ENCODE measurements at places on chromosomes 12 and 14. TPM values are rescaled to one million over a fixed set of nuclear protein-coding genes. Genes with fewer than 3 reads are reported as not detected.

GRCh38 chr14:24289649-24290280 lies 9.8 kb downstream of the DHRS1 start:
- DNase-seq, result no peak

Gene KCNA5
- polyA plus RNA-seq, result not detected

Gene GPRC5A
- polyA plus RNA-seq, result not detected

- DNase-seq, result no peak
Observed at GRCh38 chr14:76918782-76919394, 92.7 kb downstream of the LRRC74A start.

Gene CRACR2A
- polyA plus RNA-seq, result 17.2 TPM

GRCh38 chr12:102896067-102896466 lies 21.0 kb downstream of the PAH start:
- no peak for DNase-seq

DNA sequence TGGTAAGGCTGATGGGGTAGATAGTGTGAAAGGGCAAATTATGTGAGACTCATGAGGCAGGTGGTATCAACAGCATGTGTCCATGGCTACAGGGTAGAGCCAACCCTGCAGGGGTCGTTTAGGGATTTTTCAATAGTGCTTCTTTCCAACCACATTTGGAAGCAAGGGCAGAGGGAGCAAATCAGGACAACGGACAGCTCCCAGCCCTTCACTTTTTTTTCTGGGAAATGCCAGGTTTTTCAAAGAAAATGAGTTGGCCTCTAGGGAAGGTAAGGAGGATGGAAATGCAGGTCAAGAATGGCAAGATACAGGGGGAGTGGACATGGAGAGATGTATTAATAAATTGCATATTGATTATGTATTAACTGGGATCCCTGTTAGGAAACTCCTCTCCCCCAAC lies 4.9 kb upstream of the CMA1 start:
- no peak for DNase-seq

GRCh38 chr14:36672095-36672494 lies 10.4 kb downstream of the PAX9 start:
- no peak for DNase-seq

Gene MAP1LC3B2
- polyA plus RNA-seq, result 5.4 TPM

- DNase-seq, result no peak
Observed at GRCh38 chr12:19234171-19234704, 104.7 kb downstream of the PLEKHA5 start.

Gene TEAD4
- not detected for polyA plus RNA-seq

DNA sequence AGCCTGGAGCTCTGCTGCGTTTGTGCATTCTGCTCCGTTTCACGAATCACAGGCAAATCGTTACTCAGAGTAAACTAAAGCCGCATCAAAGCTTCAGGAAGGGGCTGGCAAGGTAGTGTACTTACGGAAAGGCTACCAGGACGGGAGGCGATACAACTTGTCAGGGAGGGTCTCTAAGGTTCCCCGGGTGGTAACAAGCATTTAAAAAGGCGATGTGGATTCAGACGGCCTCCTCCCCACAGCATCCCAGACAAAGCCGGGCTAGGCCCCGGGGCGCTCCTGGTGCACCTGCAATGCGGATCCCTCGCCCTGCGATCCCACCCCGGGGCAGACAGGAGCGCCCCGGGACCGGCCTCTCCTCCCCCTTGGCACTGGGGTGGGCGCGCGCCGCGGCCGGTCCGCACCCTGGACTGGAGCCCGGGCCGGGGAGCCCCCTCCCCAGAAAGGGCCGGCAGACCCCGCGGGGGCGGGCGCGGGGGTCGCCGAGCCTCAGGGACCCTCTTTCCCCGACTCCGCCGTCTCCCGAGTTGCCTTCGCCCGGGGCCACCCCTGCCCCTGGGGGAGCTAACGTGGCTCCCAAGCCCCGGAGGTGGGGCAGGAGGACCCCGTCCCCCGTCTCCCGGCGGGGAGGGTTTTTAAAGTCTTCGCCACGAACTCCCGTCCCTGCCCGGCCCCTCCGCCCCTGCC lies 718 bp downstream of the CCDC92 start:
- DNase-seq, result peak; percentile 72

DNA sequence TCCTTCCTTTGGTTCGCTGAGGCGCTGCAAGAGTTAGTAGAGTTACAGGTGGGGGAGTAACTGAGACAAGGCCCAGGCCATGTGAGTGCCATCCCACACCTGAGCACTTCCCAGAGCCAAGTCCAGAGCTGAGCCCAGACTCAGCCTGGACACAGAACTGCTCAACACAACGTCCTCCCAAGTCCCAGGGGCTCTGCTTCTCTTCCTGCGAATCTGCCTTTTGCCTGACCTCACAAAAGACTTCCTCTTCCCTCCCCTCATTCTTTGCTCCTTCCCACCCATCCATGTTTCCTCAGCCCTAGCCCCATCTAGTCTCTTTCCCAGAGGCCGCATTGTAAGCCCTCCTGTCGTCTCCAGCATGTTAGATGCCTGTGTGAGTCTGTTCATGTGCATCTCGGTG lies 16.6 kb upstream of the MCRS1 start:
- no peak for DNase-seq

- no peak for DNase-seq
Observed at GRCh38 chr12:124952801-124953200, 36.1 kb downstream of the DHX37 start.

Gene TRPV4
- not detected for polyA plus RNA-seq

DNA sequence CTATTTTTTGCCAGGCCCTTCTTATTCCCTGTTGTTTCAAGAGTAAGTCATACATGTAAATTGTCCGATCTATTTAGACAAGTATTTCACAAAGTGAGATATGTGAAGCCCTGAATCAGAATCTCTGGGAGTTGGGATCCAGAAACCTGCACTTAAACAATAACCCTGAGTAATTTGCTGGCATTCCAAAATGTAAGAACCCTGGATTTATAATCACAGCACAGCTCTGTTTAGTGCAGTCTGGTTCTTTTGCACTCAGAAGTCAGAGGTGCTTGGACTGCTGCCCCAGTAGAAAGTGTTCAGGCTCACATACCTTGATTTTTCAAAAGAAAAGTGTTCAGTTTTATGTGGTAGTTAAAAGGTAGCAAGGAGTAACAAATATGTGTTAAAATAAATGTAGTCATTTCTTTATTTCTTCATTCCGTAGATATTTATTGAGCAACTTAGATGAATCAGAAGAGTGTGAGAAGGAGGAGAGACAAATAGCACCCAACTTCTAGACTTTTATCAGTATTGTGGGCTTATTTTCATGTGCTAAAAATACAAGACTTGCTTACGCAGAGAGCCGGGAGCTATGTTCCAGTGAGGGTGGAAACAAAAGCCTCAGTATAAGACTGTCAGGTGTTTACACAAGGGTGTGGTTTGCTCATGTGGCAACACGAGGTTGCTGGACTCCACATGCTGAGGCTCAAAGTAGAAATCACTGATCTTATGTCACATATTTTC lies 70.1 kb downstream of the SYNE2 start:
- peak; percentile 19 for DNase-seq

- no peak for DNase-seq
Observed at GRCh38 chr12:16524378-16524777, 81.6 kb downstream of the LMO3 start.

GRCh38 chr12:91432089-91432488 lies 249.5 kb upstream of the DCN start:
- no peak for DNase-seq

Gene LTB4R2
- 3.5 TPM for polyA plus RNA-seq

DNA sequence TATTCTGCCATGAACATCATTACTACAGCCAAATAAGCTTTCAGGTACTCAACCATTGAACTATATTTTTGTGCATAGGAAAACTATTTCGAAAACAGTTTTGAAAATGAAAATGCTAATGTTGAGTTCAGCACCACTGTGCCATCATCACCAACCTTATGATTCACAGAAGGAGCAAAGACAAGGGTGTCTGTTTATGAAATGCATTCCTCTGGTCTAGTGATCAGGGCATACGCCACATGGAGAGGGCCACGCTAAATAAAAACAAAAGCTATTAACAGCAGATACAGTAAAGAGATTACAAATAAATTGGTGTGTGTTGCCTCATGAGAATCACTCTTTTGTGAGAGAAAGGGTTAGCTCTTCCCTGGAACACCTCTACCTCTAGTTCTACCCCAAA lies 43.2 kb upstream of the BMAL2 start:
- no peak for DNase-seq

GRCh38 chr12:6548966-6549683 lies 6.7 kb downstream of the IFFO1 start:
- DNase-seq, result no peak

Gene TMEM30B
- 6.4 TPM for polyA plus RNA-seq
